ENCODE measurements at places on chromosomes 1 and 21.

DNA sequence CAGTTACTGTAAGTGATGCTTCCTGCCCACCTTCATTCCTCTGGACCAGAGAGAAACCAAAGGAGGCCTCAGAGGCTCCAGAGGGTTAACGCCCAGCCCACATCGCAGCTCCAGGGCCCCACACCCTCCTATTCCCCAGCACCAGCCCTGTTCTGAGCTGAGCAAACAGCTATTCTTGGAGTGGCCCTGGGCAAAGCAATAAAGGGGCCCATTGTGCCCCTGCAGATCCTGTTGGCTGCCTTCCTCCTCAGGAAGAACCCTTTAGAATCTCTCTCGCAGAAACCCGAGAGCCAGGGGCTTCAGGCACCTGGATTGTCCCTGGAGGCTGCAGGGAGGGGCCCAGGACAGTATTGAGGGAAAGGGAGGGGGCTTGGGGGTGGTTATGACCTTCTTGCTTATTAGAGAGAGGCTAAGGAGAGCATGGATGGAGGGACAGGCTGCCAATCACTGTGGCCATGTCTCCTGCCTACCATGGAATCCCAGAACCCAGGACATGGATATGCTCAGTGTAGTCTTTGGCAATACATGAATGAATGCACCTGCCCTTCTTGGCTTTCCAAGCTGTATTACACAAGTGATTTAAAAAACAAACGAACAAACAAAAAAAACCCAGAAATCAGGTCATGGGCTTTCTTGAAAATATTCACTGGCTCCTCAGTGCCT lies 9.2 kb downstream of the PADI2 start:
- no peak for DNase-seq

DNA sequence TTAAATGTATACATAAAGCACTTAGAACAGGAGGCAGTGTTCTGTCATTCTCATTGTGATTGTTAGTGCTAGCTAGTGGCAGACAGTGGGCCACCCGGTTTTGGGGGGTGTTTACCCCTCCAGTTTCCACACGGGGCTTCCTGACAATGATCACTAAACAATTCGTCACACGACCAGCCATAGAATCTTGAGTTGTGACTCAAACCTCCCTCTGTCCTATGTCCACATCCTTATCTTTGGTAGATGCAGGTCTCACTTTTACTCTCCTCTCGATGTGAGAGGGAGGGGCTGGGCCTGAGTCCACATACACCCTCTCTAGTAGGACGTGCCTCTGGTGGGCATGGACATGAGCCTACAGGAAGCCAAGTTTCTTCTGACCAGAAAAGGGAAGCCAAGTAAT lies 92.6 kb upstream of the SSX2IP start:
- no peak for DNase-seq

DNA sequence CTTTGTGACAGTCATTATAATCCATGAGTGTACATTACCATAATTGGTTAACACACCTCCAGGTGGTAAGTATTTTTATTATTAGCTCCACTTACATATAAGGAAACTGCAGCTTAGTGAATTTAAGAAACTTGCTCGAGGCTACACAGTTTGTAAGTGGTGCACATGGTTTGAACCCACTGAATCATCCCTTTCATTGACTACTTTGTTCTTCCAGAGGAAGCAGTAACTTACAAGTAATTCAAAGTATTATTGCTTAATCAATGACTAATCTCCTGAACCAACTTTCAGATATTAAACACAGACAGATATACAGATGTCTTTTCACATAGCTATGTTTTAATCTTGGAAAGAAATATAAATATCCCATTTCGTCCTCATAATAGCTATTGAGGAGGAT lies 18.7 kb upstream of the CLDN8 start:
- no peak for DNase-seq

GRCh38 chr1:24966121-24966723 lies 36.1 kb upstream of the RUNX3 start:
- DNase-seq: no peak

- DNase-seq: no peak
These were observed 58.8 kb downstream of the CAPZB start for GRCh38 chr1:19426294-19427086.

DNA sequence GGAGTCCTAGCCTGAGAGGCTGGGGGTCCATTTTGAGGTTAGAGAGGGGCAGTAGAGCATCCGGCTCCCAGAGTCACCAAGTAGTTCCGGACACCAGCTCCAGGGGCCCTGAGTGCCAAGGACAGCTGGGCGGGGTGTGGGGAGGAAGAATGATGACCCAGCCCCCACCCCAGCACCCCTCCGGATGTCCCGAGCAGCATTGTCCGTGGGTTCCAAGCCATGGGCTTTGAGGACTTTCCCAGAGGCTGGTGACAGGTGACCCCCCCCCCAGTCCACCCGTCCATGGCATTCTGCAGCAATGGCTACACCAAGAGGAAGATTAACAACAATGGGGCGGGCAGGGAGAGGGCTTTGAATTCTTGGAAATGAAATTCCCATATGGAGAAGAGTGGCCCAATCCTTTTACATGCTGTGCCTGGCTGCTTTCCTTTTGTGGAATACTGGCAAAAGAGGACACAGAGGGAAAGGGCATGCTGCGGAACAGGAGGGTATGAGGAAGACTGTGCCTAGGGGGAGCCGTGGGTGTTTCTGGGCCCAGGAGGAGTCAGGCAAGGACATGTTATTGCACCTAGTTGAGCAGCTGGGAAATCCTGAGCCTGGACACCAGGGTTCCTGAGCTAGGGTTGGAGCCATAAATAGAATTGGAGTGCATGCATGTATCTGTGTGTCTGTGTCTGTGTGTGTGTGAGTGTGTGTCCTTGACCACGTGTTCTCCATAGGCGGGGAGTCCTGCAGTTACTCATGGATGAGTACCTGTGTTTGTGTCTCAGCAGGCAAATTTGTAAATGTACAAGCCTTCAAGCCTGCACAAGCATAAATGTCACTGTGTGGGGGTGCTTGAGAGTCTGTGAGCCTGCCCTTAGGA lies 956 bp downstream of the ATP1A2 start:
- no peak for DNase-seq

DNA sequence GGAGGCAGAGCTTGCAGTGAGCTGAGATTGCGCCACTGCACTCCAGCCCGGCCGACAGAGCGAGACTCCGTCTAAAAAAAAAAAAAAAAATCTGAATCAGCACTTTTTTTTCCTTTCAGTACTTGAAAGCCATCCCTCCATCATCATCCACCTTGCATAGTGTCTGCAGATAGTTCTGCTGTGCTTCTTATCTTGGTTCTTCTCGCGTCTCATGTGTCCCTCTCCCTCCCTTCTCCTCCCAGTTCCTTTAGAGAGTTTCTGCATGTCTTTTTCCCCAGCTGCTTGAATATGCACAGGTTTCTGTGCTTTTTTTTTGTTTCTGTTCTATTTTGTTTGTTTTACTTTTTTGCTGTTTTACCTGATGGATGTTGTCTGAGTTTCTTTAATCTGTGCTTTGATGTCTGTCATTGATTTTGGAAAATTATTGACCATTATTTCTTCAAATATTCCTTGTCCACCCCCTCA lies 3.9 kb upstream of the COL18A1 start:
- no peak for DNase-seq

- DNase-seq: no peak
These were observed 64.1 kb downstream of the PLEKHA6 start for GRCh38 chr1:204295671-204296070.

DNA sequence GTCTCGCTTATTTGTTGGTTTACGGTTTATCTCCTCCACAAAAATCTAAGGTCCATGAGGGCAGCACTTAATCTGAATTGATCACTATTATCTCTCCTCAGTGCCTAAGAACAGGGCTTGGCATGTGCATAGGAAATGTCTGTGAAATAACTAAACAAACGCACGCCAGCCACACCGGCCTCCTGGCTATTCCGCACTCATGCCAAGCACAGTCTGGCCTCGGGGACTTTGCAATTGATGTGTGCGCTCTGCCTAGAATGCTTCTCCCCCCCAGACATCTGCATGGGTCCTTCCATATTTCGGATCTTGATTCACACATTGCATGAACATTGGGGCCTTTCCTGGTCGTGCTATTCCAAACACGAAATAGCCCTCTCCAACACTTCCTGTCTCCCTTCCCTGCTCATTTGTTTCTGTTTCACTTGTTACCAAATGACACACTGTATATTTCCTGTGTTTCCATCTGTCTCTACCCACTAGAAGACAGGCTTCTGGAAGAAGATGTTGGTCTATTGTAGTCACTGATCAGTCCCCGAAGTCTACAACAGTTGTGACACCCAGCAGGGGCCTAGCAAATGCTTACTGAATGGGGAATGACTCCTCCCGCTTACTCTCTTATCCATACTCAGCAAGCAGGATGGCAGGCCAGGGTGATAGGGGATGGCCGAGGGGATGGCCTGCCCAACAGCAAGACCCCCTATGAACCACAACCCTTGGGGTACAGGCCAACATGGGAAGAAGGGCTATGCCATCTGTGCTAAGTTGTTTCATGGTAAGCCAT lies 93.9 kb downstream of the GLIS1 start:
- DNase-seq: peak; percentile 52

DNA sequence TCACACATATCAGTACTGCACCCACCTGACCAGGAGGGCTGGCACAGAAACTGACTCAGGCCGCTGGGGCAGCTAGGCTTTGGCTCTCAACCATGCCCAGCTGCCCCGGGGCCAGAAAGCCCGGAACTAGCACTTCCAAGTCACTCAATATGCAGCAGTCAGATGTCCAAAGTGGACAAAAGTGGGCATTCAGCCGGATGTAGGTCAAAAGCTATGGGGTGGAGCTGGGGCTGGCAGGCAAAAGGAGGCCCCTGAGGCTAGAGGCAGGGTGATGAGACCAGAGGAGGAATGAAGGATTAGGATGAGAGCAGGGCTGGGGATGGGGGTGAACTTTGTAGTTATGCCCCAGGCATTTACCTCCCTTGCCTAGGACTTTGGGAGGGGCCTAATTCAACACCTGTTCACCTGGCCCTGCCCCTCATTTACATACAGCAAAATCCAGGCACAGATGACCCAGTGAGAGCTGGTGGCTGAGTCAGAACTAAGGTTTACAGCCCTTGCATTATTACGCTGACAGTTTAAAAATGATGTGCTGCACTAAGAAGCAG lies 30.7 kb upstream of the EDN2 start:
- DNase-seq: peak; percentile 54

All from endodermal cell (in vitro differentiated cells).